ENCODE measurements at places on chromosomes 11 and 22.

DNA sequence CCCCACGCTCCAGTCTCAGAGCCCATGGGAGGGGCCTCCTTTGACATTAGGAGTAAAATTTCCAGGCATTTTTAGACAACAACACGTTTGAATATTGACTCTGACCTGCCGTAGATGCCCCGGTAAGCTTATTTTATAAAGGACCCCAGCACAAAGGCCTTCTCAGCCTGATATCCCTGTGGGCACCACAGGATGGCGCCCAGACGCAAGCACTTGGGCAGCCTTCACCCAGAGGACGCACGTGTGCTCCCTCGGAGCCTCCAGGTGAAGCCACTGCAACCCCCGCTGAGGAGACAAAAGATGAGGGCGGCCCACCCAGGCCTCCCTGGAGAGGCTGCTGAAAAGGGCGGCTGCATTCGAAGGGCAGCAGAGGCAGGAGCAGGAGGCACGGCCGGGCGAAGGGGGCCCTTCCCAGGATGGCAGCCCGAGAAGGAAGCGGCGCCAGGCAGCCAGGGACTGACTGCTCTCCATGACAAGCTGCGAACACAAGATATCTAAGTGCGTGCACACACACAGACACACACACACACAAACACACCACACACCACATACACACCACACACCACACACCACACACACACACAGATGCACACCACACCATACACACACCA lies 15.2 kb upstream of the TH start:
- peak; percentile 56 for DNase-seq

DNA sequence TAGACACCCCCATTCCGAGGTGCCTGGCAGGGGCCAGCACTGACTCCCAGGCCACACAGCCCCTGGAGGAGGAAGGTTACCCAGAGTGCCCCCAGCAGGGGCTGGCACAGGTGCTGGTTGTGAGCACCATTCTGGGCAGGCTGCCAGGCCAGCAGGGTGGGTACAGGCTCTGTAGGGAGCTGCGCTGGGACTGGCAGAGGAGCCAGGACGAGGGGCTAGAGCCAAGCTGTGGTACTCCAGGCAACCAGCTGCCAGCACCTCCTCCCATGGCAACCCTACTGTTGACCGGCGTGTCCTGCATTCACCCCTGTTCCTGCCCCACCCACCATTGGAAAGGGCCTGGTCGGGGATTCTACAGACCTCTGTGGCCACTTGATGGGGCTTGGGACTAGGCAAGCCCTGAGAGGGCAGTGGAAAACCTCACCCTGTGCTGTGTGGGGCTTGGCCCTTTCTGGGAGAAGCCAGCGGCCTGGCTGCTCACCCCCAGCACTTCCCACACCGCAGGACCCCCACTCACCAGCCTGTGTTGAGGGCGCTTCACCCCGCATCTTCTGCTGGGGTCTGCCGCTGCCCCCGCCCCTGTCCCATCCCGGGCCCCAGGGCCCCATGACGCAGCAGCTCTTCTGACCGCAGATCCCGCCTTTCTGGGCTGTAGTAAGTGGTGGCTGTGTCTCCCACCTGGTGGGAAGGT lies 1.9 kb downstream of the CLDN5 start:
- DNase-seq, result no peak

DNA sequence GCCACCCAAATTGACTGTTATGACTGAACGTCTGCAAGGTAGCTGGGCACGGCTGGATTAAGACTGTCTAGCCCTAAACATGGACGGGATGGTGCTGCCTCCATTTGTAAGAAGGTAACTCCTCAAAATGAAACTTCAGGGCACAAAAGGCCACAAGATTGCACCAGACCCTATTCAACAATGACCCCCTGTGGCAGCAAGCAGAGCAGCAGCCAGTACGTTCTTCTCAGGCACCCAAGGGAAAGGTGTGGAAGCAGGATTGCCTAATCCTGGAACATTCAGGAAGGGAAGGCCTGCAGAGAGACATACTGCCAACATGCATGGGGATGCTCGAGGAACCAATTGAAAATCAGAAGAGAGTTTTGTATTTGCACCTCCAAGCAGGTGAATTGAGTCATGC lies 4.5 kb upstream of the TBX10 start:
- DNase-seq, result peak; percentile 30

DNA sequence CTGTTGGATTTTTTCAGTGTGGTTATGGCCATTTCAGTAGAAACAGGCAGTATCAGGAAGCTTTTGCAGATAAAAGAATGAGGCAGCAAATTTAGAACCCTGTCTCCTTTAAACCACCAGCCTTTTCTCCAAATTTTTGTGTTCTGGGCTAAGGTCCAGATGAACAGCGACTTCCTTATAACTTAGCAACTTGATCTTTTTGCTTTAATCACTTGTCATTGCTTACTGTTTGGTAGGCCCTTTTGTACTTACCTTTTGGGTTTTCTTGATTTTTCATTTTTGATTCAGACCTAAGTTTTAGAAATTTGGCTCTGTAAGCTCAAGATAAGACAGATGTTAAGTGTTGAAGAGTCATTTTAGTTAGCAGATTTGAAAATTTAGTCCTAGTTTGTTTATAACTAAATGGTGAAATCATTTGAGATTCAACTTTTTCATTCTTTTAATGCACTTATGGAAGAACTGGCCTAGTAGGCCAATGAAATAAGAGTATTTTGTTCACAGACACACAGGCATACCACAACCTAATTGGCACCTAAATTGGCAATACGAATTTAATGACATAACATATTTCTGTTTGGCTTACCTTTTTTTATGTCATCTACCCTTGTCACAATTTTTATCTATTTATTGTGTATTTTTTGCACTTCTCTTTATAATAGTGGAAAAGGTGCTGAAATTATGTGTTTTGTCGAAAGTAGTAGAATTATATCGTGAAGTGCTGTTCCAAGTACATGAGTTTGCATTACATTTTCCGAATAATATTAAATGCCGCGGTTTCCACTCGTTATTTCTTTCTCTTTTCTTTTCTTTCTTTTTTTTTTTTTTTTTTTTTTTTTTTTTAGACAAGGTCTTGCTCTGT lies 2.1 kb downstream of the RTN3 start:
- no peak for DNase-seq

GRCh38 chr11:58926251-58926650 lies 13.0 kb upstream of the GLYATL1 start:
- peak; percentile 33 for DNase-seq

DNA sequence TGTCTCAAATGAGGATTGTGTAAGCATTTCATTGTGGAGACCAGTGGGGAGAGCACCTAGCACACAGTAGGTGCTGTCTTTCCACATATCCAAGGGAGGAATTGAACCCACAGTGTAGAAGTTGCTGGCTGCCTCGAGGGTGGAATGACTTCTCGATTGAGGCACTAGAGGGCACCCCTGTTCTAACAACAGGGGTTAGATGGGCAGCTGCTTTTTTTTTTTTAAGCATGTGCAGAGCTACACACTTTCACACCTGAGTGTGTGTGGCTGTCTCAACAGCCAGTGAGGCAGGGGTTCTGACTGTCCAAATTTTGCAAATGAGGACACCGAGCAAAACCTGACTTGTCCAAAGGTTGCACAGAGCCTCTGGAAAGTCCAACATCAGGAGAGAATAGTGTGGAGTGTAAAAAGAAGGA lies 118.2 kb upstream of the CRYBB3 start:
- peak; percentile 24 for DNase-seq

GRCh38 chr22:32411829-32412592 lies at the start of gene RTCB:
Gene RTCB (minus strand): TSS chr22:32412247. CDS start chr22:32412156, 91 bp downstream.
- DNase-seq, result peak; percentile 91

DNA sequence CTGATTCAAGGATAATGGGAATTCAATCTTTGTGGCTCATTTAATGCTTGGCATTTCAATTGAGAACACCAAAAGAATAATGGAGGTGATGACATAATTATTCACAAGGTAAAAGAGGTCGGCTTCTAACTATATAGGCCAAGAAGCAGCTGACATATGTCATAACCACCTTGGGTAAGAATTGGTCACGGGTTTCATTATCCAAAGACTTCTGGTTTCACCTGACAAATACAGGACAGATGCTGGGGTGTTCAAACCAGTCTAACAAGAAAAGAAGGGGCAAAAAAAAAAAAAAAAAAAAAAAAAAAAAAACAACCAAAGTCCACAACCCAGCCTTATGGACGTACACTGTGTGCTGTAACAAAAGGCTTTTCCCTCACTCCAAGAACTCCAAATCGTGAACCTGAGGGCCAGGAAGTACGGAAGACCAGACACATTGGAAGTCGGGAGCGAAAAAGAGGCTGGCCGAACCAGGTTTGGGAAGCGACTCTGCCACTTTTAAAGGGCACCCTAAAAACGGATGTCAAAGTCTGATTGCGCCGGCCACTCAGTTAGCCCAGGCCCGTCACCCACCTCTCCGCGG lies 385 bp downstream of the HARBI1 start:
- DNase-seq, result peak; percentile 32

DNA sequence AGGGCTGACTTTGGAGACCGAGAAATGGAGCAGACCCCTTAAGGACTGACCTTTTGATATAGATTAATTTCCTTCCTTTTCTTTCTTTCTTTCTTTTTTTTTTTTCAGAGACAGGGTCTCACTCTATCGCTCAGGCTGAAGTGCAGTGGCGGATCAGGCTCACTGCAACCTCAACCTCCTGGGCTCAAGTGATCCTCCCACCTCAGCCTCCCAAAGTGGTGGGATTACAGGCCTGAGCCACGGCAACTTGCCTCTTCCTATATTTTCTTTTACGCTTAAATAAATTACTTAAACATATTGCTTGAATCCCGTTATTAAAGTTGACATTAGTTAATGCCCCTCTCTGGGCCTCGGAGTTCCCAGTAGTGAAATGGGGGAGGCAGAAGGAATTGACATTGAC lies 350 bp upstream of the KCTD14 start:
- no peak for DNase-seq

- no peak for DNase-seq
These were observed 4.7 kb upstream of the C11orf86 start for GRCh38 chr11:66970371-66970806.

DNA sequence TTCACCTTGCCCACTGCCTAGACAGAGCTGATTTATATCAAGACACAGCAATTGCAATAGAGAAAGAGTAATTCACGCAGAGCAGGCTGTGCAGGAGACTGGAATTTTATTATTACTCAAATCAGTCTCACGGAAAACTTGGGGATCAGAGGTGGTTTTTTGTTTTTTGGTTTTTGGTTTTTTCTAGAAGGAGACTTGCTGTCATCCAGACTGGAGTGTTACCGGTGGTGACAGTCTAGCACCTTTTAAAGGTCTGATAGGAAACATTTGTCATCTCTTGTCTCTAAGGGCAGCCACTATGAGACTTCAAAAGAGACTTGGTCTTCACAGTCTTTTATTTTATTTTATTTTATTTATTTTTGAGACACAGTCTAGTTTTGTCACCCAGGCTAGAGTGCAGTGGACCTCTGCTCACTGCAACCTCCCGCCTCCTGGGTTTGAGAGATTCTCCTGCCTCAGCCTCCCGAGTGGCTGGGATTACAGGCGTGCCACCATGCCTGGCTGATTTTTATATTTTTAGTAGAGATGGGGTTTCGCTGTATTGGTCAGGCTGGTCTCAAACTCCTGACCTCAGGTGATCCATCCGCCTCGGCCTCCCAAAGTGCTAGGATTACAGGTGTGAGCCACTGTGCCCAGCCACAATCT lies 19.1 kb downstream of the APOBEC3H start:
- DNase-seq, result no peak

GRCh38 chr11:47918882-47919495 lies 61.4 kb upstream of the PTPRJ start:
- DNase-seq, result peak; percentile 76

DNA sequence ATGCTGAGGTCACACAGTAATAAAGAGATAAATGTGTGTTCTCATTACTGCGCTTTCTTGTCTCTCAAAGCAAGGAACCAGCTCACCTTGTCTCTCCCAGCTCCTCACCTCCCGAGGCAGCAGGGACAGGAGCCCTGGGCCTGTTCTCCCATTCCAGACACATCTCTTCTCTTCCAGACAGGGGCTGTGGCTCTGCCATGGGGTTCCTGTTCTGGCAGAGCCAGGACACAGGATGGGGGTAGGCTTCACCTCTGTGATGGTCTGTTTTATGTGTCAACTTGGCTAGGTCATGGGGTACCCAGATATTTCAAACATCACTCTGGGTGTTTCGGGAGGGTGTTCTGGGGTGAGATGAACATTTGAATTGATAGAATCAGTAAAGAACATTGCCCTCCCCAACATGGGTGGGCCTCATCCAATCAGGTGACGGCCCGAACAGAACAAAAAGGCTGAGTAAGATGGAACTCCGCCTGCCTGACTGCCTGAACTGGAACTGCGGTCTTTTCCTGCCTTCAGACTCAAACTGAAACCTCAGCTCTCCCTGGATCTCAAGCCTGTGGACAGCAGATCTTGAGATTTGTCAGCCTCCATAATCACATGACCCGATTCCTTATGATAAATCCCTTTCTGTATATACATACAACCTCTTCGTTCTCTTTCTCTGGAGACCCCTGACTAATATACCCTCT lies 2.0 kb upstream of the VSIG10L2 start:
- no peak for DNase-seq

DNA sequence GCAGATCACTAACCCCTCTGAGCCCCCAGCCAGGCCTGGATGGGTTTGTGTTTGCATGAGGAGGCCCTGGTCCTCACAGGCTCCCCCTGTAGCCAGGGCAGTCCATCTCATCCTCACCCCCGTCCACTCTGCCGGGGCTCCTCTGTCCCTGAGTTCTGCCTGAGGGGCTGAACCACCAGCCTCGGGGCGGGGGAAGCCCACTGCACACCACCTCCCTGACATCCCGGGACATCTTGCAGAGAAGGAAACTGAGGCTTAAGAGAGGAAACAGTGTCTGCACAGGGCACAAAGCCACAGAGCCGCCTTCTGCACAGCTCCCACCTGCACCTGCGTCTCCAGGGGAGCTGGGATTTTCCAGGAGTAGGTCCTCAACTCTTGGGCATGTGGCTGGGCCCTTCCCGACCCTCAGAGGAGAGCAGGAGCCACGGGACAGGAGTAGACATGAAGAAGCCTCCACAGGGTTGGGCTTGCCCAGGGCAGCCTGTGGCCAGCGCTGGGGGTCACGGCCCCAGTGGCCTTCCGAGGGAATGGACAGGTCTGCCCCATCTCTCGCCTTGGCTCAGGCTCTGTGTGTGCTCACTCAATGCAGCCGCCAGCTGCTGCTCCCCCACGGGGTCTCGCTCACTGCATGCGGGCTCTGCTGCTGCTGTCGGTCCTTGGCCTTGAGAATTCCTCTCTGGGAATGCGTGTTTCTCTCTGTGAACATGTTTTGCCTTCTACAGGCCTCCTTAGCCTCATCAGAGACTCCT lies 45.4 kb upstream of the CCDC188 start:
- DNase-seq, result no peak

DNA sequence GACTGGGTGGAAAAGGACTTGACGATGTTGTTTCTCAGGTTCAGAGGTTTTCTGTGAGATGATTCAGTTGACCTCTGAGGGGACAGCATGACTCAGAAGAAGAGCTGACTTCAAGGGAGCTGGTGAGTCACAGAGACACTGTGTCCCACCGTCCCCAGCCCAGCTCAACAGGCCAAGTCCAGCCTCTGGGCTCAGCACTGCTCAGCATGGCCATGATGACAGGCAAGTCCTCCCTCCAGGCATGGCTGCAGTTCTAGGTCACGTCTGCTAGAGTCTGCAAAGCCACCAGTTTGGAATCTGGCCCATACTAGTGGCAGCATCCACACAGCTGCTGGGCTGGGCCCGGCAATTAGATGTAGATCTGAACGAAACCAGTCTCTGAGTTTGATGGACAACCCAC lies 12.9 kb downstream of the TRIM29 start:
- peak; percentile 65 for DNase-seq
